BJ (cell line): ENCODE measurements at places on chromosomes 3 and 15.

DNA sequence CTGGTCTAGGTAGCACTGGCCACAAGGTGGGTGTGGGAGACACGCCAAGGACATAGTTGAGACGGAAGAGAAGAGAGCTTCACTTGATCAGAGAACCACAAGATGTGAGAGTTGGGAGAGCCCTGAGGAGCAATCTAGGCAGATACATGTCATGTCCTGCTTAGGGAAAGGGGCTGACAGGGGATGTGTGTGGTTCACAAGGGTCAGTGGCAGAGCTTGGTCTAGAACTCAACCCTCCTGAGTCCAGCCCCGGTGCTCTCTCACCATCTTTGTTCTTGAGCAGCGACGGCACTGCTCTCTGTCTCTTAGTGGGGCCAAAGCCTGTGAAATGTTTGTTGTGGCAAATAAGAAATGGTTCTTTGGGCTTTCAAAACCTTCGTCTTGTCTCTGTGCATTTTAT lies 243.5 kb upstream of the ROPN1 start:
- no peak for DNase-seq

DNA sequence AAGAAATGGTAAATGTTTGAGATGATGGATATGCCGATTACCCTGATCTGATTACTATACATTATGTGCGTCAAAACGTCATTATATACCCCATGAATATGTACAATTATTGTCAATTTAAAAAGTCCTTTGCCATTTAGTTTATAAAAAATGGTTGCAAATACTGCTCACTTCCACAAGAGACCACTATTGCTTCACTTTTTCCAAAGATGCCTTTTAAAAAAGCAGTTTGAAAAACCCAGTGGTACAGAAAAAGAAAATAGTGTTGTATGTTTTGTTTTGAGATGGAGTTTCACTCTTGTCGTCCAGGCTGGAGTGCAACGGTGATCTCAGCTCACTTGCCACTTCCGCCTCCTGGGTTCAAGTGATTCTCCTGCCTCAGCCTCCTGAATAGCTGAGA lies 39.3 kb downstream of the EDEM1 start:
- no peak for DNase-seq

- DNase-seq, result no peak
Measured at GRCh38 chr3:24506966-24507775, 12.5 kb upstream of the THRB start.

GRCh38 chr3:176954517-176954916 lies 242.8 kb downstream of the TBL1XR1 start:
- no peak for DNase-seq

- DNase-seq, result no peak
Measured at GRCh38 chr15:42147431-42147735, 9.1 kb downstream of the PLA2G4F start.

DNA sequence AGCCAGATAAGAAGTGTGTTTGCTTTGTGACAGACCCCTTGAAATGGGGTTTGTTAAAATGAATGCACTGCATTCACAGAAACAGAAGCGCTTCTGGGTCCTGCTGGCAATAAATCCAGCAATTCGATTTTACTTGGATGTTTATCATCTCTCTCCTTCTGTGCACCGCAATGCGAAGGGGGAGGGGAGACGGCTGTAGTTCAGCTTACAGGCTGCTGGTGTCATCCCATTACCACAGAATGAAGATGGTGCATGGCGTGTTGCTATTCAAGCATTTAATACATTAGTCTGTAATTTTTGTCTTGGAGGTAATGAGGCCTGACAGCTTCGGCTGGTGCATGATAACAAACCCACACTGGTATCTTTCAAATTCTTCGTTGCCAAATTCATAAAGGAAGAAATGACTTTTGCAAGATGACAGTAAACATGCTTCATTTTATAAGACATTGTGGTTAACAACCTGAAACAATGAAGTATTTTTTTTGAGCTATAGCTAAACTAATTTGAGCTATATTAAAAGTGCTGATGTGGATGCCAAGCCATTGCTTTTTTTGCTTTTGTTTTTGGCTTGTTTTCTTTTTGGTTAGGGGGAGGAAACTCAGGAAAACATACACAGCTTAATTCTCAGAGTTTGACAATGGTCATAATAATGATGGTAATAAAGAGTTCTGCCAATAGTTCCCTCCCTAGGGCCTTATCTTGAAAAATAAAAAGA lies 418.3 kb downstream of the OTOL1 start:
- DNase-seq, result peak; percentile 9

GRCh38 chr15:73273181-73274002 lies 95.4 kb downstream of the HCN4 start:
- no peak for DNase-seq

- no peak for DNase-seq
Measured at GRCh38 chr15:29919380-29919881, 97.2 kb upstream of the TJP1 start.

DNA sequence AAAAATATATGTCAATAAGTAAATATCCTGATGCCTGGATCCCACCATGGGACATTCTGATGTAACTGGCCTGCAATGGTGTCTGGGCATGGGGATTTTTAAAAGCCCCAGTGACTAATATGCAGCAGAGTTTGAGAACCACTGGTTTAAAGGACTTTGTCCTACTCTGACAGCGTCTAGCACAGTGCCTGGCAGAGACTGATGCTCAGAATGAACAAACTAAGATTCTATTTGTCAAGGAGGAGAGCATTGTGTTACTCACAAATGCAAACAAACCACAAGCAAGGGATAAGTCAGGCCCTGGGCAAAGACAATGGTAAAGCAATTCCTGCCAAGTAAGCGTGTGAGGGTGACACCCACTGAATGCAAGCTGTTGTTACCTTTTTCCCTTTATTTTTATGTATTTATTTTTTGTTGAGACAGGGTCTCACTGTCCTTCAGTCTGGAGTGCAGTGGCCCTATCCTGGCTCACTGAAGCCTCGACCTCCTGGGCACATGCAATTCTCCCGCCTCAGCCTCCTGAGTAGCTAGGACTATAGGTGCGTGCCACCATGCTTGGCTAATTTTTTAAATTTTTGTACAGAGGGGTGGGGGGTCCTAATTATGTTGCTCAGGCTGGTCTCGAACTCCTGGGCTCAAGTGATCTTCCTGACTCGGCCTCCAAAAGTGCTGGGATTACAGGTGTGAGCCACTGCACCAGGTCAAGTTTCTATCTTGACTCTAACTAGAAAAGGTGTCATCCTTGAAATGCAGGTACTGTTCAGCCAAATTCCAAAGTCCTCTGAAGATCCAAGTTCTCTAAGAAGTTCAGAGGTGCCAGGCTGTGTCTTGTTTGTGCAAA lies 909 bp upstream of the GPD1L start:
- DNase-seq, result no peak

DNA sequence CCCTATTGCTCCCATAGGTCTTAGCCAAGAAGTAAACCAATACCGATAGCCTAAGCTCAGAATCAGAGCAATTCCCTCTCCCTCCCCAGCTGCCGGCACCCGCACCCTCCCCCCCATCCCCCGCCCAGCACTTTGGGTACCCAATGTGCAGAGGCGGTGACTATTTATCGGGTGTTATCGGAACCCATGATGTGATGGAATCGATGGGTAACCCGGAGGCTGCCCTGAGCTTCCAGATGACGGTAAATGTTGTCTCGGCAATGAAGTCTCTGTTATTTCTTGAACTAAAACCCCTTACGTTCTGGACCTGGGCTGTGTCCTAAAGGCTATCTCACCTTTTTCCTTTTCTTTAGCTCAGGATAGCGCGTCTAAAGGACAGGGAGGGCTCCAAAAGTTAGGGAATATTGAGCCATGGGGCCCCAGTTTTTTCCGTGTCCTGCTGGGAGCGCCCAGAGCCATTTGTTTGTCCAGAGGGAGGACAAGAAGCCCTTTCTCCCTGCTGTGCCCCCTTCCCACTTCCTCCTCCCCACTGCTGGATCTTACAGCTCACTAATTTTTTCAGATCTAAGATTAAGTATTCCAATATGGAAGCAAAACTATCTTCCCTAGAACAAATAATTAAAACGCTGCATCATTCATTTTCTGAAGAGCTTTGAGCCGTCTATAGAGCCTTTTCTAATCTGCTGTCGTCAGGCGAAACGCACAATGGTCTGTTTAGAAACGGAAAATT lies 1.5 kb downstream of the SLITRK3 start:
- DNase-seq, result no peak
